ENCODE measurements at places on chromosomes 2 and 18. TPM values are rescaled to one million over a fixed set of nuclear protein-coding genes. Genes with fewer than 3 reads are reported as not detected.
A peak's percentile ranks its signal among the peaks of the same experiment; 100 is the strongest.

Gene ALPG
- total RNA-seq = not detected

Gene OR6B2
- not detected for total RNA-seq

Gene SNRNP27
- 69.3 TPM for total RNA-seq

DNA sequence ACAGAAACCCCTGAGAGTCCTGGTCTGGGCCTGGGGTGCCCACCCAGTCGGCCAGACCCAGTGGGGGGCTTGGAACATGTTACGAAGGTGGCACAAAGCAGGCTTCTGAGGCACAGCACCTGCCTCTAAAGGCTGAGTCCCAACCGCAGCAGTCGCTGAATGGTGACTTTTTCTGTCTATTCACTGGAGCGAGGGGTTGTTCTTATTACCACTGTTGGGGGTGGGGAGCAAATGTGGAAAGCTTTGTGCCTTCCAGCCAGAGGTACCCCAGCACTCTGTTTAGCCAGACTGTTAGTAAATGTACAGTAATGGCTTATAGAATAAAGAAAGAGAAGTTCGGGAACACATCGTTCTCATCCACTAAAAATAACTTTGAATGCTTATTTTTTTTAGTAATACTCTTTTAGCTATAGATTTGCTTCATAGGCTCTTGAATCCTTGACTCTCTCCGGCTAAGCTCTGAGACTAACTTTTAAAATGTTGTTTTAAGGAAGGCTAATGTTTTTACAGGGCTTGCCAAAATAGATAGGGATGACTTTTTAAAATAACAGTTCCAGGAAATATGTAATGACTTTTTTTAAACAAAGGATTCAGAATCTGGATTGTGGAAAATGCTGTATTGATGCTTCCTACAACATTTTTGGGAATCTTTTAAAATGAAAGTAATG, 23.4 kb upstream of the PTPN2 start:
- peak; percentile 29 for DNase-seq
- no peaks in the 10 kb centered on the region for H3K36me3 ChIP-seq
- H3K27ac ChIP-seq = no peak overlapping the region

GRCh38 chr18:67379981-67380380, 136.5 kb downstream of the DSEL start:
- no peak overlapping the region for H3K27ac ChIP-seq
- H3K4me1 ChIP-seq = no peaks in the 10 kb centered on the region
- no peaks in the 10 kb centered on the region for H3K27me3 ChIP-seq
- no peaks in the 10 kb centered on the region for H3K36me3 ChIP-seq

- no peak overlapping the region for H3K4me3 ChIP-seq
- no peaks in the 10 kb centered on the region for H3K4me1 ChIP-seq
- H3K36me3 ChIP-seq = no peaks in the 10 kb centered on the region
- DNase-seq = no peak
- no peaks in the 10 kb centered on the region for H3K27me3 ChIP-seq
Measured at GRCh38 chr2:81858998-81859397, 1554.4 kb upstream of the LRRTM1 start.

GRCh38 chr2:232874677-232875223, 4.7 kb downstream of the SNORC start:
- no peaks in the 10 kb centered on the region for H3K27me3 ChIP-seq
- H3K4me1 ChIP-seq = no peaks in the 10 kb centered on the region
- H3K4me3 ChIP-seq = no peak overlapping the region
- DNase-seq = no peak
- no peak overlapping the region for H3K27ac ChIP-seq

GRCh38 chr2:237301595-237301994, 112.4 kb downstream of the COL6A3 start:
- no peaks in the 10 kb centered on the region for H3K27me3 ChIP-seq
- DNase-seq = no peak
- H3K36me3 ChIP-seq = no peaks in the 10 kb centered on the region
- H3K4me3 ChIP-seq = no peak overlapping the region
- peaks cover 57% of the 10 kb centered on the region for H3K4me1 ChIP-seq

DNA sequence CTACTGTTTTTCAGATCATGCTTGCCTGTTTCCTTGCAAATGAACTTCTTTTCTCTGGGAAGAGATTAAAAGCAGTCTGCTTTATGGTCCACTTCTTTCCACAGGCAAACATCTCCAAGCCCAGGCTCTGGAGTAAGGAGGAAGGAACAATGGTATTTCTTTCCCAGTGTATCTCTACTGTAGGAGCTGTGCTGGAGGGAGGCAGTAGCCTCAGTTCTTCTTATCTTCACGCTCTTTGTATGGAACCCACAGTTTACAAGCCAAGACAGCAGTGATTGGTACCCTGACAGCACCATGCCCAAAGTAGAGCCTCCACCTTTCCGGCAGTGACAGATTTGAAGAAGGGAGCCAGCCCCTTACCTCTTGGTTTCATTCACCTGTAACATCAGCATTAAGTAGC, 35.2 kb downstream of the SPOPL start:
- DNase-seq = no peak
- no peaks in the 10 kb centered on the region for H3K36me3 ChIP-seq
- H3K4me3 ChIP-seq = no peak overlapping the region
- H3K27ac ChIP-seq = no peak overlapping the region

GRCh38 chr2:240298803-240299709, 136.4 kb upstream of the GPC1 start:
- no peaks in the 10 kb centered on the region for H3K36me3 ChIP-seq
- peaks cover 11% of the 10 kb centered on the region for H3K27me3 ChIP-seq
- no peak overlapping the region for H3K27ac ChIP-seq
- H3K4me1 ChIP-seq = no peaks in the 10 kb centered on the region
- no peak overlapping the region for H3K4me3 ChIP-seq

GRCh38 chr2:136538489-136538888, 226.9 kb upstream of the THSD7B start:
- no peak overlapping the region for H3K27ac ChIP-seq
- no peaks in the 10 kb centered on the region for H3K4me1 ChIP-seq
- no peaks in the 10 kb centered on the region for H3K36me3 ChIP-seq
- no peak overlapping the region for H3K4me3 ChIP-seq

DNA sequence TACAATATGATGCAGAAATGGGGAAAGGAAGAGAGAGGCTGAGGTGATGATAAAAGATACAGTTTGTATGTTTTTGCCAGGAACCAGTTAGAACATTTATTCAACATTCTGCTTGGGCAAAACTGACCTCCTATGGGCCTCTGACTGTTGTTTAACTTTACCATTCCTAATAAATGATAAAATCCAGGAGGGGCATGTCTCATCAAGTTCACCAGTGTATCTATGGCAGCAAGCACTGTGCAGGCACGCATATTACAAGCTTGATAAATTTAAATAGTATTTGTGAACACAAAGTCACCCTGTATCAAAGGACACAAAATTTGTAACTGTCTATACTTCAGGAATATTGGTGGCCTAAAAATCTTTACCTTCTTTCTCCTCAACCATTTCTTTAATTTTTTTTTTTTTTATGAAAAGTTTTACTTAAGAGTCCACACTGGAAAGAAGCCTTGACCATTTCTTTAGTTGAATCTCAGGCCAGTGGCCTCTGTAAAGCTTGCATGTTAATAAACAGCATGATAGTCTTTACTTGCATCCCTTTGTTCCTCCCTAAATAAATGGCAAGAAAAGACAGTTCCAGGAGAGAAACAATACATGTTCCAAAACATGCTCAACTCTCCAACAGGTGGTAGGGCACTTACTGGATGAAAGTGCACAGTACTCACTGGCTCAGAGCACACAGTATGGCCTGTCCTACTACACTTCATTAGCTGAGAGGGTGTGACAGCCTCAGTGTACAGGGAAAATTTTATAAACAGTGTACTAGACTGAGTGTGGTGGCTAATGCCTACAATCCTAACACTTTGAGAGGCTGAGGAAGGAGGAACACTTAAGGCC, 52.3 kb downstream of the SOS1 start:
- H3K27me3 ChIP-seq = no peaks in the 10 kb centered on the region
- no peak overlapping the region for H3K4me3 ChIP-seq
- 0 out of 2 replicates have a peak, but pooled peaks cover 3% of the 10 kb centered on the region for H3K36me3 ChIP-seq
- 0 out of 2 replicates have a peak, but pooled peaks cover 3% of the 10 kb centered on the region for H3K4me1 ChIP-seq
- no peak for DNase-seq
- no peak overlapping the region for H3K27ac ChIP-seq

DNA sequence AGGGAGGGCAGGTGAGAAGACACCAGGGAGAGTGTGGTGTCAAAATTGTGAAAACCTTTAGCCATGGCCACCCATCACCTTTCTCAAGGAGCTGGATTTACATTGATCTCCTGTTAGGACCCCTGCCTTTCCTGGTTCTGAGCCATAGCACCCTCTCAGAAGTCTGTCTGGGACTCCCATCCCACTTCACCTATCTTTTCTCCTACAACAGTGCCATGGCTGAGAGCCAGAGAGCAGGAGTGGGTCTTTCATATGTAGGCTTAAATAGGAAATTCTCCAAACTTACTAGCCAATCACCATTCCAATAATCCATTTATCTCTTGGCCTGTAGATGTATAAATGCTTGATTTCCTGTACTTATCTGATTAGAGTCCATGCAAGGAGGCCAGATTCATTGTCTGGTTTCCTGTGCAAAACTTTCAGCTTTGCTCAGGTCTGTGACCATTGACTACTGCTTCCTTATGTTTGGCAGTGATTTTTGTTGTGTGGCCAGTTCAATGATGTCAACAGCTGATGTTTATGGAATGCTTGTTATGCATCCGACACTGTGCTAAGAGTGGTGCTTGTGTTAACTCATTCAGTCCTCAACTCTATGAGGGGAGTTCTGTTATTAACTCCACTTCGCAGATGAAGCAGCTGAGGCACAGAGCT, 57.6 kb upstream of the IGFBP5 start:
- H3K36me3 ChIP-seq = no peaks in the 10 kb centered on the region
- no peak overlapping the region for H3K27ac ChIP-seq
- no peak overlapping the region for H3K4me3 ChIP-seq
- H3K27me3 ChIP-seq = peaks cover 53% of the 10 kb centered on the region

- no peak for DNase-seq
- no peak overlapping the region for H3K27ac ChIP-seq
- no peaks in the 10 kb centered on the region for H3K27me3 ChIP-seq
- H3K4me3 ChIP-seq = no peak overlapping the region
- H3K4me1 ChIP-seq = peaks cover 13% of the 10 kb centered on the region
- H3K36me3 ChIP-seq = no peaks in the 10 kb centered on the region
Measured at GRCh38 chr18:3541549-3542386, 91.8 kb downstream of the TGIF1 start.

DNA sequence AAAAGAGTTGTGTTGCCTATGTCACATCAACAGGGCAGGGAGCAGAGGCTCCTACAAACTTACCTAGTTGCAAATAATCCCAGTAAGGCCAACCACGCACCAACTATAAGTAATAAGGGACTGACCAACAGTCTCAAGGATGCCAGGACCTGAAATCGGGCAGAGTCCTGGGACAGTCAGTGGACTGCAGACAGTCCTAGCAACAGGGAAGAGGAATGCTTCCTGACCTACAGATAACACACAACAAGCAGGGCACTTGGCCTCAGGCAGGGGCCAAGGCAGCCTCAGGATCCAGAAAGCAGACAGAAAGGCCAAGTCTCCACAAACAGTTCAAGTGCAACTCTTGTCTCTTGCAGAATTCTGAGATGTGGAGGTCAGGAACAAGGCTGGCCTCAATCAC, 56.2 kb downstream of the GALNT14 start:
- H3K4me3 ChIP-seq = no peak overlapping the region
- H3K27ac ChIP-seq = no peak overlapping the region
- no peaks in the 10 kb centered on the region for H3K36me3 ChIP-seq
- H3K27me3 ChIP-seq = no peaks in the 10 kb centered on the region
- no peak for DNase-seq

- DNase-seq = peak; percentile 87
- H3K4me3 ChIP-seq = peak overlapping the region; percentile 41
- no peaks in the 10 kb centered on the region for H3K36me3 ChIP-seq
- no peaks in the 10 kb centered on the region for H3K27me3 ChIP-seq
- peak overlapping the region; percentile 100 for H3K27ac ChIP-seq
Measured at GRCh38 chr2:102063487-102063911, 71.7 kb downstream of the IL1R2 start.

GRCh38 chr2:29700560-29700959, 220.8 kb downstream of the ALK start:
- no peak overlapping the region for H3K27ac ChIP-seq
- DNase-seq = peak; percentile 50
- no peaks in the 10 kb centered on the region for H3K36me3 ChIP-seq
- H3K27me3 ChIP-seq = no peaks in the 10 kb centered on the region
- H3K4me1 ChIP-seq = peaks cover 8% of the 10 kb centered on the region

DNA sequence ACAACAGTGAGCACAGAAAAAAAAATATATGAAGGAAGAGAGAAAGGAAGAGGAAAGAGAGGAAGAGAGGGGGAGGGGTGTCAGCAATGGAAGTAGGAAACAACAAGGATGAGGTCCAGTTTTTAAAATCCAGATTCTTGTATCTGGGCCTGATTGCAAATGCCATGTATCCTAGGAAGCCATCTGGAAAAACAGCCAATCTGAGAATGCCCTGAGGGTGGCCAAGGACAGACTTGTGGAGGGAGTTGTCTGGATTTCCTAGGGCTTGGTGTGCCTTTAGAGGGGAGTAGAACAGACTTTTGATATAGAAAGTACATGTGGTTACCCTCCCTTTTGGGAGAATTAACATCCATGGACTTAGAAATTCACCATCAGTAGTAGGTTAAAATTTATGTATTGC, 47.1 kb downstream of the PRKCE start:
- H3K4me1 ChIP-seq = peaks cover 30% of the 10 kb centered on the region
- DNase-seq = peak; percentile 30
- no peaks in the 10 kb centered on the region for H3K36me3 ChIP-seq
- no peaks in the 10 kb centered on the region for H3K27me3 ChIP-seq

Measured in GM23248 (cell line).